Suprapubic skin (tissue), 4 donors: ENCODE measurements at places on chromosomes 11 and 22.
A peak's percentile ranks its signal among the peaks of the same experiment; 100 is the strongest.

- H3K4me3 ChIP-seq: peak overlapping the region; percentile 79
- H3K27me3 ChIP-seq: no peaks in the 10 kb centered on the region
- peak overlapping the region; percentile 94 for H3K27ac ChIP-seq
- peaks cover 31% of the 10 kb centered on the region for H3K36me3 ChIP-seq
- DNase-seq: no peak
- peaks cover 27% of the 10 kb centered on the region for H3K4me1 ChIP-seq
Observed at GRCh38 chr11:17077240-17077519, 287 bp downstream of the RPS13 start.

DNA sequence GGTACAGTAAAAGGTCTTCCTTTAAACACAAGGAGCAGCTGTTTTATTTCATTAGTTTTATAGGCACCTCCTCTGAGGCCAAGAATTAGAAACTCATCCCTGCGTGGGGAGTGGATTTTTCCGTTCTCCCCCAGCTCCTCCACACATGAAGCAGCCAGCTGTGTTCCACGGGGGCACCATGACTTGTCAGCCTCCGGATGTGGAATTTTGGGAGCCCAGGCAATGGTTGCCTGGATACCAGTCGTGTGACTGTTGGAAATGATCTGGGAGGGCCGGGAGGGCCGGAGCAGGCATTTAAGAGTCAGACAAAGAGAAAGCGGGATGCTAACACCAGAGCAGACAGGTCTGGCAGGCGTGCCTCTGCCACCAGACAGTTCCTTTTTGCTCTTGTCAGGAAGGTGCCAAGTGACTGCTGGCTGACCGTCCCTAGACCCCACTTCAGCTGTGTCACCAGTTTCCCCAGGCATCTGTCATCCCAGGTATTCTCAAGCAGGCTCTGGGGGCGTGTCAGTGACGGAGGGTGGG lies 15.9 kb upstream of the CDC42EP2 start:
- no peak overlapping the region for H3K4me3 ChIP-seq
- H3K36me3 ChIP-seq: peaks cover 41% of the 10 kb centered on the region
- peak; percentile 82 for DNase-seq
- H3K27me3 ChIP-seq: no peaks in the 10 kb centered on the region
- H3K4me1 ChIP-seq: peaks cover 31% of the 10 kb centered on the region

GRCh38 chr11:86620891-86621521 lies 51.4 kb downstream of the ME3 start:
- peak overlapping the region; percentile 34 for H3K27ac ChIP-seq
- no peak overlapping the region for H3K4me3 ChIP-seq
- peaks cover 20% of the 10 kb centered on the region for H3K4me1 ChIP-seq
- no peaks in the 10 kb centered on the region for H3K27me3 ChIP-seq

DNA sequence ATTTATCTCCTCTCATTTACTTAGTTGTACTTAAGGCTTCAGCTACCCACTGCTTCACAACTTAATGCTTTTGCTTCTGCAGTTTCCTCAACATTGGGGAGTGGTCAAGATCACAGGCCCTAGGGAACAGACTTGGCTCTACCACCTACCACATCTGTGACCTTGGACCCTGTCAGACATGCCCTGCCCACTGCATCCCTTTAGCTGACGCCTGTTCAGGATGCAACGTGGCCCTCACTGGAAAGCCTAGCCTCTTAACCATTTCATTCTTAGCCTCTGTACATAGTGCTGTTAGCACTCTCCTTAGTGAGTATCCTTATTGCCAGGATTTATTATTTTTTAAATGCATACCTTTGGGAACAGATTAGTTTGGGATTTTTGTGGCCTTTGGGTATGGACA lies 34.4 kb downstream of the TNRC6B start:
- no peak overlapping the region for H3K4me3 ChIP-seq
- peak; percentile 46 for DNase-seq
- peaks cover 64% of the 10 kb centered on the region for H3K4me1 ChIP-seq
- H3K36me3 ChIP-seq: no peaks in the 10 kb centered on the region

GRCh38 chr22:37419370-37419968 lies 7.8 kb downstream of the ELFN2 start:
- H3K27me3 ChIP-seq: peaks cover 96% of the 10 kb centered on the region
- H3K36me3 ChIP-seq: no peaks in the 10 kb centered on the region
- H3K4me1 ChIP-seq: peaks cover 24% of the 10 kb centered on the region
- DNase-seq: no peak

- no peak overlapping the region for H3K27ac ChIP-seq
- H3K36me3 ChIP-seq: no peaks in the 10 kb centered on the region
- H3K27me3 ChIP-seq: peaks cover 20% of the 10 kb centered on the region
- H3K4me1 ChIP-seq: no peaks in the 10 kb centered on the region
- no peak for DNase-seq
- H3K4me3 ChIP-seq: no peak overlapping the region
Observed at GRCh38 chr22:22877523-22878210, 9.9 kb upstream of the IGLL5 start.

DNA sequence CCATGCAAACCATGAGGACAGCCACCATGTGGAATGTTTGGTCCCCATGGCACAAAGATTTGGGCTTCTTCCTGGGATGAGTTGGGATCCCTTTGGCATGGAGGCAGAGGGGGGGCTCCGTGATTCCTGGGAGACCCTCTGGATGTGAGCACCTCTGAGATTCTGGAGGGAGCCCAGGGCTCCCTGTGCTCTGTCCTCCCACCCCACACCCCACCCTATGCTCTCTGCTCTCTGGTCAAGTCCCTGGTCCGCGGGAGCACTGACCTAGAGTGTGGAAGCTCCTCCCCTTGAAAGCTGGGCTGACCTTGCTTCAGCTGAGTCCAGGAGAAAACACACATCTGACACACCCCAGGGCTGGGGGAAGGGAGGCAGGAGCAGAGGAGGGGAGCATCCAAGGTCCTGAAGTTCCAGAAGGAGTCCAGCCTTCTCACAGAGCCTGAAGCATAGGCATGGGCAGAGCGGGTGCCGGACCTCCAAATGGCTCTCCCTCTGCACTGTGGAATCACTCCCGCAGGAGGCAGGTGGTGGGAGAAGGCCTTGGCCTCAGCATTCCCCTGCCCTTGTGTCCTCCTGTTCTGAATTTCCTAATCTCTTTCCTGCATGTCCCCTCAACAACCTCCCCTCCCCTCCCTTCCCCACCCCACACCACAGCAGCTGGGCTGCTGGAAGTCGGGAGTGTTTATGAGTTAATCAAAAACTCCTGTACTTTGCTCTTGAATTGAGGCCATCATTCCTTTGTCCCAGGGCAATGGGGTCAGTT lies 25.7 kb upstream of the OAF start:
- peaks cover 68% of the 10 kb centered on the region for H3K4me1 ChIP-seq
- H3K4me3 ChIP-seq: peak overlapping the region; percentile 10
- no peaks in the 10 kb centered on the region for H3K36me3 ChIP-seq
- peak; percentile 85 for DNase-seq
- no peaks in the 10 kb centered on the region for H3K27me3 ChIP-seq

DNA sequence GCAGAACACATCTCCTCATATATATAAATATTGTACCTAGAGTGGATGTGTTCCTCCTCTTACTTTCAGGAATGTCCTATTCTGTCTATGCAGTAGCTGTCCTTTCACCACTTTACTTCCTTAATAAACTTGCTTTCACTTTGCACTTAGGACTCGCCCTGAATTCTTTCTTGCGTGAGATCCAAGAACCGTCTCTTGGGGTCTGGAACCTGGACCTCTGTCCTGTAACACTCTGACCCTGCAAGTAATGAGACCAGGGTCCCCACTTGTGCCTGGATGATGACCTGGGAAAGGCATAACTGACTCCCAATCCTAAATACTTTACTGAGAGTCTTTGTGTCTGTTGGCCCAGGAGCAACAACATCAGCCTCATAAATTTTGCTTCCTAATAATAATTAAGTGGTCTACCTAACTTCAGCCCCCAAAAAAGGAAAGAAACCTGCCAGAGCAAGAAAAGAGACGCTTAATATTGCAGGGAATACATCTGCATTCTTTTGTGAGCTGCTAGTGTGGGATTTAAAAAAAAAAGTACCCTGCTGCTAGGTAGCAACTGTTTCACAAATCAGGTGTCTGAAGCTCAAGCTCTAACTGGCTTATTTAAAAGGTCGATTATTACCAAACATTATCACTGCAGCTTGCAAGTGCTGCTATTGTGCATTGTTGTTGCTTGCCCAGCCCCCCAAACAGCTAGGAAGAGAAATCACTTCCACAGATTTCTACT lies 69.3 kb downstream of the FAM168A start:
- peak overlapping the region; percentile 37 for H3K4me3 ChIP-seq
- H3K36me3 ChIP-seq: no peaks in the 10 kb centered on the region
- DNase-seq: no peak
- no peaks in the 10 kb centered on the region for H3K27me3 ChIP-seq
- H3K4me1 ChIP-seq: peaks cover 32% of the 10 kb centered on the region
- H3K27ac ChIP-seq: peak overlapping the region; percentile 62

GRCh38 chr22:47597041-47597440 lies 834.6 kb downstream of the TBC1D22A start:
- peaks cover 20% of the 10 kb centered on the region for H3K27me3 ChIP-seq
- H3K4me3 ChIP-seq: no peak overlapping the region
- no peaks in the 10 kb centered on the region for H3K4me1 ChIP-seq
- DNase-seq: peak; percentile 18
- no peaks in the 10 kb centered on the region for H3K36me3 ChIP-seq

- H3K4me3 ChIP-seq: no peak overlapping the region
- peaks cover 5% of the 10 kb centered on the region for H3K36me3 ChIP-seq
- H3K27me3 ChIP-seq: no peaks in the 10 kb centered on the region
- peaks cover 20% of the 10 kb centered on the region for H3K4me1 ChIP-seq
- no peak overlapping the region for H3K27ac ChIP-seq
- no peak for DNase-seq
Observed at GRCh38 chr11:66570850-66571180, 2.4 kb upstream of the CTSF start.

DNA sequence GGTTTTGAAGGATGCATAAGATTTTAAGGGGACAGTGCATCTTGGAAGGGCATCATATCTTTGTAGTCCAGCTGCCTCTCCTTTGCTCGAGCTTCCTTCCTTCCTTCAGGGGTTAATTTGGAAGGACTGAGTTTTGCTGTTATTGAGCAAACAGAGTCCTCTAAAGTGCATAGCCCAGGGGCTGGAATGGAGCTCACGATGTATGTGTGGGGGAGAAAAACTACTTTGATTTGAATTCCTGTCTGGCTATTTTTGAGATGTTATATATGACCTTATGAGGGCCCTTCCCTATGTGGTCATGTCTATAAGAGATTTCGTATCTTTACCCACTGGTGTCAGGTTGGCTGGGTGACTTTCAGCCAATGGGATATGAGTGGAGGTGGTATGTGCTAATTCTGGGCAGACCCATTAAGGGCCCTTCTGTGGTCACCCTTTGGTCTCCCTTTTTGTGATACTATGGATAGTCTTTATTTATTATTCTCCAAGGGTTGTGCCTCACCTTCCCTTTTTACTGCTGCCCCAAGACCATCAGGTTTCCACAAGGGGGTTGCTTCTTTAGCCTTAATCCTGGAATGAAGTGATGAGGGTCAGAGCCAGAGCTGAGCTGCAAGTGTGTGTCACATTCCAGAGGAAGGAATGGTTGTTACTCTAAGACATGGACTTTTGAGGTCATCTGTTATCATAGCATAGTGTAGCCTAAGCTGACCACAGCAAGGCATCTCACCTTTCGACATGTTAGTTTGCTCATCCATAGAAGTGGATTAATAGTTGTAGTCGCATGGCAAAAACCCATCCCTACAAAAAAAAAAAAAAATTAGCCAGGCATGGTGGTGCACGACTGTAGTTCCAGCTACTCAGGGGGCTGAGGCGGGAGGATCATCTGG lies 54.6 kb downstream of the LRRC74B start:
- DNase-seq: peak; percentile 8
- peaks cover 5% of the 10 kb centered on the region for H3K4me1 ChIP-seq
- no peaks in the 10 kb centered on the region for H3K27me3 ChIP-seq

DNA sequence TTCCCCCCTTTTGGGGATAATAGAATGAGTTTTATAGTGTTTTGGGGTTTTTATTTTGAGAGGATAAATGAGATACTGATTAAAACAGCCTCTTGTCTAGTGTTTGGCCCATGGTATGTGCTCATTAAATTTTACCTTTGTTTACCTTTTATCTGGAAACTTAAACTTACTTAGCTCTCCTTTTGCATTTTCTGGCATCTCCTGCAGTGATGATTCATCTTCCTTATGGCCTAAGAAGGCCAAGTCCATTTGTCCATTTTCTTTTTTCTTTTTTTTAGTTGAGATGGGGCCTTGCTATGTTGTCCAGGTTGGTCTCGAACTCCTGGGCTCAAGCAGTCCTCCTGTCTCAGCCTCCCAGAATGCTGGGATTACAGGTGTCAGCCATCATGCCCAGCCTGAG lies 156.3 kb downstream of the COMMD9 start:
- no peaks in the 10 kb centered on the region for H3K4me1 ChIP-seq
- no peaks in the 10 kb centered on the region for H3K36me3 ChIP-seq
- no peak overlapping the region for H3K27ac ChIP-seq
- no peak overlapping the region for H3K4me3 ChIP-seq
- no peaks in the 10 kb centered on the region for H3K27me3 ChIP-seq

DNA sequence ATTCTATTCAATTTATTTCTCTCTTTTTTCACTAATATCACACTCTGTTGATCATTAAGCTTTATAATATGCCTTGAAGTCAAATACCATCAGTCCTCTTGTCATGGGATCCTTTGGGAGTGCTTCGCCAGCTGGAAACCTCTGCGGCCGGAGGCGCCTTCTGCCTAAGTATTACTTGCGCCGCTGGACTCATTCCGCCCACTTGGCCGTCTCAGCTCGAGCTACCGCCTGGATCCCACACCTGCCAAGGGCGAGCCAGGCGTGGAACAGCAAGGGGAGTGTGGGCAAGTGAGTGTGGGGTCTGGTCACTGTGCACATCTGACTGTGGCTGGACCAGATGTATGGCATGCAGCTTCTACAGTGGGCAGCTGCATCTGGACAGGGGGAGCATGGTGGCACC lies 9.1 kb upstream of the MAP6 start:
- DNase-seq: no peak
- no peak overlapping the region for H3K4me3 ChIP-seq
- peaks cover 30% of the 10 kb centered on the region for H3K27me3 ChIP-seq
- no peaks in the 10 kb centered on the region for H3K36me3 ChIP-seq
- no peak overlapping the region for H3K27ac ChIP-seq

GRCh38 chr22:27660306-27660705 lies 141.2 kb downstream of the MN1 start:
- no peak for DNase-seq
- no peaks in the 10 kb centered on the region for H3K4me1 ChIP-seq
- no peaks in the 10 kb centered on the region for H3K36me3 ChIP-seq
- H3K27ac ChIP-seq: no peak overlapping the region
